Femur (tissue), 1 donor: ENCODE measurements at places on chromosomes 7 and 10.
A peak's percentile ranks its signal among the peaks of the same experiment; 100 is the strongest.

DNA sequence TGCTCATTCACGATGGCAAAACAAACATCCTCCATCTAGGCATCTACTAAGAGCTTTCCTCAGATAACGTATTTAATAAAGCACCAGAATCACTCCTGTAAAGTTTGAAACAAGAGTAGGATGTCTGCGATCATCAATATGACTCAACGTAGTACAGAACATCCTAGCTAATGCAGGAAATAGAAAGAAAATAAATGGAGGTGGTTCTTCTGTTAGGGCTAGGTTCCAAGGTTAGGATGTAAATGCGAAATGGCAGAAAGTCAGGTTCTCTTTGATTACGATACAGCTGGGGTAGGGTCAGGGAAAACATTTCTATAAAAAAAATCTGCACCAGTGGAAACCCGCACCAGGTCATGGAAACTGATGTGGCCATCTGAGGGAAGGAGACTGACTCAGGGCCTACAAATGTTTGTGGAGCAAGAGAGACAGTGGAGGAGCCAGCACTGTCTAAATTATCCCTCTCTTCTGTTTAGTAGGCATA is 29.1 kb downstream of the CCDC6 start:
- DNase-seq, result no peak

- DNase-seq, result no peak
Observed at GRCh38 chr7:15554081-15554480, 7.7 kb downstream of the AGMO start.

DNA sequence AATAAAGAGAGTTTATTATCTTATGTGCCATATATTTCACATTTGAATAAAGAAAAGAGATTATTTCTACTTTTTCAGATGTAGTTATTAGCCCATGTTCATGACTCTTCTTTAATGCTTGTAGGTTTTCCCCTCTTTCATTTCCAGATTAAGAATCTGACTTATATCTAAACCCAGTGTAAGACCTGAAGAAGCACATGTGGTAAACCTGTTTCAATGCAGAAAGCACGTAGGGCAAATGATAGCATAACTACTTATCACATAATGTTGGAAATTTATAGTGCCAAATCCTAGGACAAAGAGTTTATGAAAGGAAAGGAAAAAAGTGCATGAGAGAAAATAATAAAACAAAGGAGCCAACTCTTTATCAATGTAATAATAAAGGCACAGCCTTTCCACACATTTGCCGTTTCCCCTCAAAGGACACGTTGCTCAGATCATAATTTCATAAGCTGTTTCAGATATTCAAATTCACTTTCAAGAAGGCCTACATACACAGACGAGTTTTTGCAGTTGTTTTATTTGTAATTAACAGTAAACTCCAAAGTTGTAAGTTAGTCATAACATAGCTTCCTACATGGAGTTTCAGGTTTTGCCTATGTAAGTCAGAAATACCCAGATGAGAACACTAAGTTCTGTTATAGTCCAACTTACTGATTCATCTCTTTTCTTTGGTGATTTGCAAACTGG is 88.8 kb upstream of the MDFIC start:
- DNase-seq, result no peak

- no peak for DNase-seq
Observed at GRCh38 chr7:44960011-44960580, 18.7 kb downstream of the MYO1G start.

DNA sequence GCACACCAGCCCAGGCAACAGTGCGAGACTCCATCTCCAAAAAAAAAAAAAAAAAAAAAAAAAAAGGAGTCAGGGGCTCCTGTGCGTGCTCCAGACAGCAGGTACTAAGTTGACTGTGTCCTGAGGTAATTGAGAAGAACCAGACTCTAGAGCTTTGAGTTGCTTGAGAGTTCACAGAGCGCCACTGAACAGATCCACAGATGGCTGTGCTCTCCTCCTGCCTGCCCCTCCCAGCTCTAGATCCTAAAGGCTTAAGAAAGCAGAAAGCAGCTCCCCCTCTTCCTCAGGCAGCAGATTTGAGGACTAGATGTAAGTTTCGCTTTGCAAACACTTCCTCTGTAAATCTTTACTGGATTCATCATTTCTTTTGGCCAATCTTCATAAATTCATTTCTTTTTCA is 38.7 kb downstream of the SHH start:
- DNase-seq, result no peak

DNA sequence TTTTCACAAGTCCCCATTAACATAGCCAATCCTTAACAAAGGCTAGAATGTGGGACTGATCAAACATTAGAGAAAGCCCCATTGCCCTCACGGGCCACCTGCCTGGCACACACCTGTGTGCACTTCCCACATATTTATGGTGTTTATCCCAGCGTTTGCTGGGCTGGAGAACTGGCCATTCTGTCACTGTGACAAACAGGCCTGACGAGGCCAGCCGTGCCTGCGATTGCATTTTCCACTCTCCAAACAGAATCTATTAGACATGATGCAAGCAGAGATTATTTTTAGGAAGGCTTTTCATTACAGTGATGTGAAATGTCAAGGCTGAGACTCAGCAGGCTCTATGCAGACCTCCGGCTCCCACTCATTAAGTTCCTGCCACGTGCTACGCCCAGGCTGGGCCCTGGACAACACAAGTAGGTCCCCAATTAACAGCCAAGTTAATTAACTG is 20.4 kb downstream of the PTPRN2 start:
- no peak for DNase-seq

DNA sequence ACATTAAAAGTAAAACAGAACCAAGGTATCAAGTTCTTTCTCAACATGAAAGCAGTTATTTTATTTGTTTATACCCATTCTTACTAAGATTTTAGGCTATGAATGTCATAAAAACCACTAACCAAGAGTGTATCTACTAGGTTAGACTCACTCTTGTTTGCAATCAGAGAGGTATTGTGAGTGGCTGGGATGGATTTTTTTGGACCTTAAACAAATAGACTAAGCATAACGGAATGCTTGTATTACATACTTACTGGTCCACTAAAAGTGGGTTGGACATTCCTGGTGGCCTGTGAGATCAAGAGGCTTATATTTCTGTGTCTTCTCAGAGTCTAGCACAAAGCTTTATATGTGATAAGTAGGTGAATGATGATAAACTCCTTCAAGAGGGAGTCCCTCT is 32.6 kb upstream of the CBLL1 start:
- DNase-seq, result no peak

GRCh38 chr10:22247636-22248035 is 29.8 kb upstream of the EBLN1 start:
- DNase-seq, result no peak

DNA sequence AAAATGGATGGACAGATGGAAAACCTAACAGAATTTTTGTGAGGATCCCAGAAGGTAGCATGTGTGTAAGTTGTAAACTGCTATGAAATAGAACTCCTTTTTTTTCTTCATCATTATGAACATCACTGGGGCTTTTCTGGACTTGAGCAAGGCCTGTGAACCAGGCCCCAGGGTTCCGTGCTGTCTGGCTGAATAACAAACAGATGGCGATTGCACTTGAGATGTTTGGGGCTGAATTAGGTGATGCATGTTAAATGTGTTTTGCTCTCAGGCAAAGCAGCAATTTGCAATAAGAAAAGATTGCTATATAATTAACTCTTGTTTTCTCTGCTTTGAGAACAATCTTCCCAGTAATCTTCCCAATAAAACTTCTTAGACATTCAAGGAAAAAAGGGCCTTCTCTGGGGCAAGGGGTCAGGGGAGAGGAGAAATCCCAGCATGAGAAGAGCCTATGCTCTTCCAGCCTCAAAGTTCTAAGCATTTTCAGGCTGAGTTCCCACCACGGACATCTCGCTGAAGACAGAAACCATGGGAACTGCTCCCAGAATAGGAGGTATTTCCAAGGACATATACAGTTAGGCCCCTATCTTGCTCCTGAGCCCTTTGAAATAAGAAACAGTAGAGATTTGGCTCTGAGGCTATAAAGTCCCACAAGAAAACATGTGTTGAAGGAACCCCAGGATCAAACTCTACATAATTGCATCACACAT is 98.7 kb downstream of the ITIH5 start:
- DNase-seq, result no peak

GRCh38 chr7:26467104-26467503 is 175.4 kb downstream of the SNX10 start:
- DNase-seq, result no peak

GRCh38 chr10:70931168-70931815 is 42.9 kb upstream of the PCBD1 start:
- no peak for DNase-seq

DNA sequence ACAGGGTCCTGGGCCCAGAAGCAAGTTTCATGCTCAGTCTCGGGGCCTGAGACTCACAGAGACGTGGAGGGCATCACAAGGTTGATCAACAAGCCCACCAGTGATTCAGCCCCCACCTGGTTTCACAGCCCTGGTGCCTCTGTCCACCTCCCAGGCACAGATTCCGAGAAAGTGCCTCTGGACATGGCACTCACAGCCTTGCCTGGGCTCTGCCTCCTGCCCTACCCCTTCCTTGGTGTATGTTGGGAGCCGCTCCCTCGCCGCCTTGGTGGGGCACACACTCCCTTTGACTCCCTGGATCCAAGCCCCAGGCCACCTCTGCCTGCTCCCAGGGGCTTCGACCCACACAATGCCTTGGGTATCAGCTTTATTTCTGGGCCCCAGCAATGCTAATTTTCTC is 200.8 kb upstream of the PPP2R2D start:
- no peak for DNase-seq

GRCh38 chr7:142488036-142488633 is 230.3 kb upstream of the PRSS58 start:
- no peak for DNase-seq

DNA sequence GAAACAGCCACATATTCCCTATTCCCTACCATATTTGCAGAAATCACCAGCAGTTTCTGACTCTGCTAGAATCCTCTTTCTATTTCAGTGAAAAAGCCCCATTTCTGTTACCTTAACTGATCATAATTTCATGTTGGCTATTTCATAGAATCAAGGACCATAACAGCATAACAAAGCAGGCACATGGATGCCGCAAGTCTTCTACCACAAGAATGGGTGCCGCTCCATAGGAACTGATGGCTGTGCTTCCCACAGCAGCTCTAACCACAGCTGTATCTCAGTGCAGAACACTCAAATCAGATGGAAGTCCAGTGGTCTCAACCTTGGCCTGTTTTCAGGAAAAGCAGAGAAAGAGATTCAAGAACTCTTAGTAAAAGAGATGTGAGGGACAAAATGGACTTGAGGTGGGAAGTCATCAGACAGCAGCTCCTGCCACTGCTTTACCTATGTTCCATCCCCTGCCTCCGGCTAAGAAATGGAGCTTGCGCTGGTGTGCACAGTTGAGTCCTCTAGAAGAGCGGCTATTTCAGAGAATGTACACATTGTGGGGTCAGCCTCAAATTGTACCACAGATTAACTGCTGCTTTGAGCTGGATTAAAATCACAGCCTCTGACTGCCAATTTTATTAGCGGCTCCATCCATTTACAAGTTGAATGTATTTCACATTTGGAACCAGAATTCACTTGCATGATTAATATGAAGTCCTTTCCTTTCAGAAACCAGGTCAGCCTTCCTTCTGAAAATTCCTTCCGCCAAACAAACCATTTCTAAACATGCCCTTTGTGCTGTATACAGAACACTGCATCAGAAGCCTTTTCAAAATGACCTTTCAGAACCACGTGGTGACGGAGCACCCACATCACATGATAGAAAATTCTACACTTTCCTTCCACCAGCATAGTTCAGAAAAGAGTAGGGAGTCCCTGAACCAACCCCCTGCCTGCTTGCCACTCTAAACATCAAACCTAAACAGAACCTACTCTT is 7.7 kb downstream of the PTPRN2 start:
- no peak for DNase-seq

- no peak for DNase-seq
Observed at GRCh38 chr10:1575481-1576244, 161.7 kb downstream of the ADARB2 start.

- DNase-seq, result no peak
Observed at GRCh38 chr10:20811131-20811530, 86.0 kb downstream of the NEBL start.

- DNase-seq, result no peak
Observed at GRCh38 chr7:33627741-33628140, 277.6 kb upstream of the BMPER start.

DNA sequence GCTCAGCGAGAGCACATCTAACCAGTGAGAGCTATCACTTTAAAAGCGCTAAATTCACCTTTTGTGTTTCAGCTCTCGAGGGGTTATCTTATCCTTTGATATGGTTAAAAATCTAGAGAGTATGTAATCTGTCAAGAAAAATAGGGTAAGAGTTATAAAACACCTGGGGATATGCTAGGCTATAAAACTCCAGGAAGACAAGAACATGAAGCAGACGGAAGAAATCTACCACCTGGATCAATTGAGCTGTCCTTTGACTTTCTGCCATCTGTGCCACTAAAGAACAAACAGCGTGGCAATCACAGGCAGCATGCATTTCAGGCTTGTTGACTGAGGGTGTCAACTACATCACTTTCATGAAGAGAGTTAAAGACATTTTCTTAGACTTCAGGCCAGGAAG is 83.1 kb downstream of the ZNF248 start:
- no peak for DNase-seq

GRCh38 chr7:74182453-74183090 is 8.4 kb downstream of the EIF4H start:
- DNase-seq, result no peak

- peak; percentile 58 for DNase-seq
Observed at GRCh38 chr7:4775848-4776623, 613 bp downstream of the AP5Z1 start.

DNA sequence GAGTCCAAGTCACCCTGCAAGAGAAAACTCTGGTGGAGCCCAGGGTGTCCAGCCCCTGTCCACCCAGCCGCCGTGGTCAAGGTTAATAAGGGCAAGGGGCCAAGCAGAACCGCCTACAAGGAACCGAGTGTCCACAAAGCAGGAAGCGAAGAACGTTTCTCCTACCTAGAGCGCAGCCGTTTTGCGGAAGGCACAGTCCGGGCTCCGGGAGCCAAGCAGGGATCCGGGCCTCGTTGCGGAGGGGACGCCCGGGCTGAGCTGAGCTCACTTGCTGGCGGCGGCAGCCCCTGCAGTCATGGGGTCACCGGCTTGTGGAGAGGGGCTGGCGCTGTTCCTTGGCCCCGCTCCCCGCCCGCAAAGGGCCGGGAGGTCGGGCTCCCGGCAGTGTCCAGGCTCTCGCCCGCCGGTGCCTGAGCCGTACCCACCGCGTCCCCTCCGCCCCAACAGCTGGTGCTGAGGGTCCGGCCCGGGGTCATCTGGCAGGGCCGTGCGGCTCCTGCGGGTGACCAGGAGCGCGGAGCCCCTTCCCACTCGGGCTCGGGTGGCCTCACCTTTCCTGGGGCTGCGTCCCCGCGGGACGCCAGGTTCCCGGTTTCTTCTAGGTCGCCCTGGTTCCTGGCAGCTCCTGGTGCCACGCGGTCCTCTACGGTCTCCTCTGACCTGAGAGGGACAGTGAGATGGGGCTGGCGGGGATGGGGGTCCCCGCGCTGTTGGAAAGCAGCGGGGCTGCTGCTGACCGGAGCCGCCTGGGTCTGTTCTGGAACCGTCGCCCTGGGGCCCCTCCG is 14.0 kb upstream of the ZNF273 start:
- DNase-seq, result peak; percentile 54

DNA sequence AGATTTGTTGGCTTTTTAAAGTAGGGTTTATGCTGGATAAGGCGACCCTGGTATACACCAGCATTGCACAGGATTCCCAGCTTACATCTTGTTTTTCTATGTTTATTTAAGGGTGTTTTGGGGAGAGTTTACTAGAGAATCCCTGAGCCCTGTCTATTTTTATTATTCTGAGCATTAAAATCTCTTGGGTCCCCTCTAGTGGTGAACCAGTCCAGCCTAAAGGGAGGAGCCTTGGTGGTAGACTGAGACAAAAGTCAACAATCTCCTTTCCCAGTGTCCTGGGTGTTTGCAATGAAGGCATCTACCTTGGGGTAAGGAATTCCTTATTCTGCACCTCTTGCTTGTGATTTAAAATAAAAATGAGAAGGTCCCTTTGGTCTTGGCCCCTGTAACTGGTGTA is 38.2 kb downstream of the ANTXRL start:
- peak; percentile 3 for DNase-seq
